ENCODE measurements at places on chromosomes 3 and 15.

DNA sequence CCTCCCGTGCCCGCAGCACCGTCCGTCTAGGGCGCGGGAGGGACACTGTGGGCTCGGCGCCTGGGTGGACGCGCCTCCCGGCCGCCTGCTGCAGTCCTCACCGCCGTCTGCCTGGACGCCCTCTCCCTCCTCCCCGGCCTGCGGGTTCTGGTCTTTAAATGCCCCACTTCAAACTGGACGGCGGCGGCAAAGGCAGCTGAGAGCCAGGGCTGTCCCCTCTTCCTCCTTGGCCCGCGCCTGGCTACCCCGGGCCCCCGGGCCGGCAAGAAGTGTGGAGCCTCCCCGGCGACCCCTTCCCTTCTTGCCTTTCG is 426 bp downstream of the CBLB start:
- DNase-seq, result peak; percentile 61

- no peak for DNase-seq
Measured at GRCh38 chr3:4838621-4839022, 140.6 kb upstream of the BHLHE40 start.

GRCh38 chr15:64229129-64229724 is 66.4 kb upstream of the PPIB start:
- DNase-seq, result no peak

- no peak for DNase-seq
Measured at GRCh38 chr3:127220497-127220896, 27.6 kb downstream of the PRR23E start.

DNA sequence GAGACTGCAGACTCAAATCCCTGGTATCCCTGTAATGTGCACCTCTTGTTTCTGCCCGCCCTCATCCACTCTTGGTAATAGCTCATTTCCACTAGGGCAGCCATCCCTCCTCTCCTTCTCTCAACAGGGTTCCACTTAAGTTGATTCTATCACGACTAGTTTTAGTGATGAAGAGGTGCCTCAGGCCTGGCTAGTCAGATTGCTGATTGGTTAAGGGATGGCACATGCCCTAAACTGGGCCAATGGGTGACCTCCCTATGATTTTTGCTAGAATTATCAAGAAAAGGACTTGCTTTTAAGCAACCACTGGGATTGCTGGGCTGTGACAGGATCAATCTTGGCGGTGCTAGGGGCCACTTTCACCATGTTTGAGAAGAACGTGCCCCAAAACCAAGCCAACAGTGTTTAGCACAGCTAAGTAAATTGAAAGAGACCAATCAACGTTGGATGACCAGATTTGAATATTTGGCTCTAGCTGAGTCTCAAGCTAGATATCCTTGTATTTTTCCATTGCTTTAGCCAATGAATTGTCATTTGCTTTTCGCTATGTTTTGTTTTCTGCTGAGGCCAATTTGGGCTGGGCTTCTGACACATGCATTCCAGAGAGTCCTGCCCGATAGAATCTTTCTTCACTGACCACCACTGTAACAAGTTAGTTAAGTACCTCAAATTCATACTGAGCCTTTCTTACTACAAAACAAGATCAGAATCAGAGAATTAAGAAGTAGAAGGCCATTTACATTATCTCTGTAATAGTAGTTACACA is 131.0 kb downstream of the PDZRN3 start:
- peak; percentile 56 for DNase-seq

- DNase-seq, result peak; percentile 49
Measured at GRCh38 chr3:186790261-186790981, 7.0 kb downstream of the EIF4A2 start.

- peak; percentile 52 for DNase-seq
Measured at GRCh38 chr3:27596921-27597320, 112.7 kb upstream of the SLC4A7 start.

- peak; percentile 50 for DNase-seq
Measured at GRCh38 chr15:61835496-61836106, 224.6 kb downstream of the VPS13C start.

DNA sequence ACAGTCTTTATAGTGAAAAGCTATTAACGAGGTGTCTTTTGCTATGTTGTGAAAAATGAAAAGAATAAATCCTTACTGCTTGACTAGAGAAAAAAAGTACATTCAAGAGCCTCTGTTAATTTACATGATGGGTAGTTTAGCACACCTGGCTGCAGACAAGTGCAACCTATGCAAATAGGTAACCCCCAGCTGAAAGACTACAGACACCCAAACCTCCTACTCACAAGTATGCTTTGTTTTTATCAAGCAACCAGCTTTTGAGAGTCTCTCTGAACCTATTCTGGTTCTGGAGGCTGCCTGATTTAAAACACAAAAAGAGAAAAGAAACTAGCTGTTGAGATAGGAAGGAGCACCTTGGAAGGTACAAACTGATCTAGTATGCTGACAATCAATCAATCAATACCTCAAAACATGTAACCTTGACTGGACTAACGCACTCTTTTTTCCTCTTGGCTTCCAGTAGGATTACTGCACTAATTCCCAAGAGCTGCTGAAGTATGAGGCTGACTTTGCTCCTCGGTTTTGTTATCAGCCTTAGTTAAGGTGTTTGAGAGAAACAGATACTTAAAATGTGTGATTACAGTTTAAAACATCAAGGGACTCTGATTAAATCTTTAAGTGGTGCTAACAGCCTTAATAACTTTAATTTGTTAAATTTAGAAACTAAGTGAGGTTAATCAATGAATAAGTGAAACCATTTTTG is 63.6 kb downstream of the OSBPL10 start:
- no peak for DNase-seq

- no peak for DNase-seq
Measured at GRCh38 chr3:16944356-16944755, 59.6 kb downstream of the PLCL2 start.

GRCh38 chr15:39338251-39338650 is 242.6 kb upstream of the THBS1 start:
- no peak for DNase-seq

GRCh38 chr3:88957711-88958439 is 149.5 kb upstream of the EPHA3 start:
- DNase-seq, result peak; percentile 81

GRCh38 chr3:133490468-133491351 is 82.8 kb upstream of the CDV3 start:
- DNase-seq, result no peak

All from iris pigment epithelial cell (primary cell).